Hindlimb muscle (tissue), 1 donor: ENCODE measurements at places on chromosomes 11 and 22.

DNA sequence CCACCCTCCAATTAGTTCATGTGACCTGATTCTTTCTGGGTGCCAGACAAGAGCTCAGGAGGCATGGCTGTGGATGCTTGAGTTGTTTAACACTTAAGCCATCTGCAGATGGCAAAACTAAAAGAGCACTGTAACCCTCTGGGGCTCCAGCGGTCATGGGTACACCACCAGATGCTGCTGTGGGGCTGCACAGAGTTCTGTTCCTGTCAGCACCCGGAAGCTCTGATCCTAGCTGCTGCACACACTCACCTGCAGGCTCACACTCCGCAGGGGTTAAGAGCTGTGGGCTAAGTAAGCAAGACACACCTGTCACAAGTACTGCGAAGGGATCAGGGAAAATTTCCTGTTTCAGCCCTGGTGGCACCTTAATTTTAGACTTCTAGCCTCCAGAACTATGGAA lies 307.8 kb downstream of the C11orf87 start:
- DNase-seq: no peak

GRCh38 chr11:40445391-40445790 lies 1014.1 kb downstream of the LRRC4C start:
- no peak for DNase-seq

DNA sequence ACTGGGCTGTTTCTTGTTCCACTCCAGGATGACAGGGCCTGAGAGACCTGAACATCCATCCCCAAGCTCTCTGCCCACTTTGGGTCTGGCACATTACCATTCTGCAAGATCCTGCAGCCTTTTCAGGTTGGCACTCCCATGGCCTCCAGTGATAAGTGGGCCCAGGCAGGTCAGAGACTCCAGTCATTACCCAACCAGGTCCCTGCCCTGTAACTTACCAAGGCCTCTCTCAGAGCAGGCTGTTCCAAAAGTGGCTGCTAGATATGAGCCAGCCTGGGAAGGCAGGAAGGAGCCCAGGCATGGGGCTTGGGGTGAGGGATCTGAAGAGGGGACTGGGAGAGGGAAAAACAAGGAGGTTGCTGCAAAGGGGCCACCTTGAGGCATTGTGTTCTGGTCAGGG lies 35.9 kb downstream of the KCNQ1OT1 start:
- no peak for DNase-seq

GRCh38 chr11:130598433-130598832 lies 150.0 kb downstream of the ADAMTS15 start:
- DNase-seq: no peak

- no peak for DNase-seq
These were observed 9.9 kb downstream of the OVCH2 start for GRCh38 chr11:7696424-7696823.

DNA sequence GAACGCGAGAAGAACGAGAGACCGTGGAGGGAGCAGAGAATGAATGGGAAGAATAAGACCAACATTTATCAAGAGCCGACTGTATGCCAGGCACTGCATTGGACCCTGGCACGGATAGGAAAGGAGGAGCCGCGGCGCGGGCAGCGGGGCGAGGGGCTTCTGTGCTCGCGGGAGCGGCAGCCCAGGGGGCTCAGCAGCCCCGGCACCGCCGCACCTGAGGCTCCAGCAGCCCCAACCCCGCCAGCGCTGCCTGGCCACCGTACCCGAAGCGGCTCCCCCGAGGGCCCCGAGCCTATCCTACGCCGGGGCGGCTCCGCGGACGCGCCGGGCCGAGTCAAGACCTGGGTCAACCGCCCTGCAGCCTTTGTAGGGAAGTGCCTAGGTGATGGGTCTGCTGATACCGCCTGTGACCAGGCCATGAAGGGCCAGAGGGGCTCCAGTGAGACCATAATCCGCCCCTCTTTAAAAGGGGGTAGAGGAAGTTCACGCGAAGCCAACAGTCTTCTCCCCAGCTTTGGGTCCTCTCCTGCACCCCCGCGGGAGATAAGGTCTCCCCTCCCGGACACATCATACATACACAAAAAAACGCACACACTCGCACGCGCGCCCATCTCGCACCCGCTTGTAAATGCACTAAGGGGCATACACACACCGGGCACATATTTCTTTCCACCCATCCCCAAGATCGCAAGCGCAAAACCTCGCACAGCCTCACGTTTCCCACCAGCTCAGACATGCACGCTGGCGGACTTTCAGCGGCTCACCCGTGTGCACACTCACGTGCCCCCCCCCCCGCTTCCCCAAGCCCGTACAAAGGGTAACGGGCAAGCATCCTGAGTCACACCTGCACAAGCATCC lies 935 bp upstream of the RTN4RL2 start:
- no peak for DNase-seq

DNA sequence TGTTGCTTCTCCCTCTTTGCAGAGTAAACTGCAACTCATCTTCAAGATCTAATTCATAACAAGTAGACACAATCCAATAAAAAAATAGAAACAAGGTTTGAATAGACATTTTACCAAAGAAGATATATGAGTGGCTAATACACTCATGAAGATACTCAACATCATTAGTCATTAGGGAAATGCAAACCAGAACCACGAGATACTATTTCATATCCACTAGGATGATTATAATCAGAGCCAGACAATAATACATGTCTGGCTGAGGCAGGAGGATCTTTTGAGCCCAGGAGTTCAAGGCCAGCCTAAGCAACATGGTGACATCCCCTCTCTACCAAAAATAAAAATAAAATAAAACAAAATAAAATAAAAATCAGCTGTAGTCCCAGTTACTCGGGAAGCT lies 85.0 kb downstream of the ATG16L2 start:
- DNase-seq: no peak

DNA sequence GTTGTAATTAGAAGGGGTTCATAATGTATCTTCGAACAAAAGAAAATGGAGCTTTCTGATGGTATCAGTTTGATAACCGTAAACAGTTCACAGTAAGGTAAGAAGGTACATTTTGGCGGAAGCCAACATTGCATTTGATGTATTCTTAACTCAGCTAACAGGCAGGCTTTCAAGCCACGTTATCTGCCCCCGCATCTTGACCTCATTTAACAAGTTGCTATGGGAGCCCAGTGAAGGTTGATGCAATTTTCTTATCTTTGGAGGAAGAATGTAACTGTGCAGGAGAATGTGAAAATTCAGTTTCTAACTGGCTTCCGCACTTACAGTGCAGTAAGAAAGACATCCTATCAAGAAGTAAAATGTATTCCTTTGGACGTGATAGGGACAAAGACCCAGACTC lies 110.6 kb downstream of the ETS1 start:
- no peak for DNase-seq

DNA sequence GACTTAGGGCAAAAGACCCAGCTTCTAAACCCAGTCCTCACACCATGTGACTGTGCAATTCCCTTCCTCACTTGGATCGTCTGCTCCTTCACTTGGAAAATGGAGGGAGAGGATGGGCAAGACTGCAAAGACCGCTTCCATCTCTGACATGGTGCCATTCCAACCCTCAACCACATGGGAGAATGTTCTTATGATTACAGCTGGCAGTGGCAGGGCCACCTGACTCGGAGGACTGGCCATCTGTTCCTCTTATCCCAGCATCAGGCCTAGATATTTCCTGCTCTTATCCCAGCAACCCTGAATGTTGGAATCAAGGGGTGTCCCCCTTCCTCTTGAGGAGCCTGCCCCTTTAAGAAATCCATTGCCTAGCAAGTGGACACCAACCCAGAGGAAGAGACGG lies 15.4 kb downstream of the DSCAML1 start:
- no peak for DNase-seq

GRCh38 chr11:94574193-94574961 lies 7.2 kb downstream of the PIWIL4 start:
- DNase-seq: no peak

GRCh38 chr11:123568367-123568870 lies 86.0 kb downstream of the SCN3B start:
- no peak for DNase-seq

- DNase-seq: no peak
These were observed 76.9 kb upstream of the CADM1 start for GRCh38 chr11:115580927-115581680.

DNA sequence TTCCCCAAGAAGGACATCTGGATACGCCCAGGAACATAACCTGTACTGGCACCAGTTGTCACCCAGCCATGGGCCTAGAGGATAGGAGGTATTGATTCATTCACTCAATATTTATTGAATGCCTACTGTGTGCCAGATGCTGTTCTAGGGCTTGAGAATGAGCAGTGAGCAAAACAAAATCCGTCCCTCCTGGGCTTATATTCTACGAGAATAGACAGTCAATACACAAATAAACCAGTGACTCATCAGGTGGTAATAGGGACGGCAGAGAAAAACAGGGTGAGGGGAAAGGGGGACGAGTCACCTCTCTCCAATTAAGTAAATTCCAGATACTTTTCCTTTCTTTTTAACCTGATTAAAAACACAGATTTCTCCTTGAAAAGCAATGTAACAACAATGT lies 103.5 kb downstream of the MICAL2 start:
- no peak for DNase-seq

GRCh38 chr11:33636104-33636503 lies 64.5 kb downstream of the C11orf91 start:
- DNase-seq: no peak

DNA sequence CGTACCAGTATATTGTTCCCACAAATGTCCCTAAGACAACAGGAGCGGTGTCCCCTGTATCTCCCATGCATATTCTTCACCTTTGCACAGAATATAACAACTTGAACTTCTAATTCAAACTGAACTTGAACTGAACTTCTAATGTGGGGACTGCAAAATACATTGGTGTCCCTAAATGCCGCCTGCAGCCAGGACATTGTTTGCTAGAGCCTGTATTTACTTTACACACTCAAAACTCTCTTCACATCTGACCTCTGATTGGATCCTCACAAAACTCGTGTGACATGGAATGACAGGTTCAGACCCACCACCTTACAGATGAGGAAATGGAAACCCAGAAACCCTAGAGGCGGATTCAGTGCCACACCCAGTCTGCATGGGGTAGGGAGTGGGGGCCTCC lies 6.4 kb downstream of the CPT1A start:
- DNase-seq: no peak

DNA sequence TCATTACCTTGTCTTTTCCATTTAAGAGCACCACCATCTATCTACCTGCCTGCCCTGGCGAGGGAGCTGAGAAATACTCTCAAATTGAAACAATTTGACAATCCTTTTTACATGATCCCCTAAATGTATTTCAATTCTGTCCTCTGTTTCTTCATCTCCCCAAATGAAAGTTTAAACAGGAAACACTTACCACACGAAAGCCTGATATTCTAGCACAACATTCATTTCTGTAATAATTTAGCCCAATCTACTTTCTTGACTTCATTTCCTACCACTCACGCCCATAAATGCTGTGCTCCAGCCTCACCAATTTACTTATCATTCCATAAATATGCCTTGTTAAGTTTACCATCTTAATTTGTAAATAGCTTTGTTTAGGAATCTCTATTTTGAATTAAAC lies 89.8 kb upstream of the MS4A8 start:
- no peak for DNase-seq

GRCh38 chr11:70667767-70668166 lies 269.4 kb downstream of the CTTN start:
- DNase-seq: no peak

DNA sequence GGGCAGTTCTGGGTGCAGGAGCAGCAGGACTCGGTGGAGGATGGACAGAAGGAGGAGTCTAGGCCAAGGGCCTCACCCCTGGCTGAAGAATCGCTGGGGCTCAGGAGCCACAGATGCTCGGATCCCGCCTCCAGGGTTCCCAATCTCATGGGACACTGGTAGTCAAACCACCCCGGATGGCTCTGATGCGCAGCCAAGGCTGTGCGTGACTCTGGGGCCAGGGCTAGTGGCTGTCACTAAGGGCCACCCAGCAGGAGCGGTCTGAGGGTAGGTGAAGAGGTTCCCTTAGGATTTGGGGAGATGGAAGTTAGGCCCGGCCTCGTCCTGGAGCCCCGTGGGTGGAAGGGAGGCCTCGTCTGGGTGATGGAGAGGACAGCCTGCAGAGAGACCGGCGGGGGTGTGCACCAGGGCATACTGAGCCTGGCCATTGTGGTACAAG lies 300.6 kb downstream of the TBC1D22A start:
- DNase-seq: no peak

DNA sequence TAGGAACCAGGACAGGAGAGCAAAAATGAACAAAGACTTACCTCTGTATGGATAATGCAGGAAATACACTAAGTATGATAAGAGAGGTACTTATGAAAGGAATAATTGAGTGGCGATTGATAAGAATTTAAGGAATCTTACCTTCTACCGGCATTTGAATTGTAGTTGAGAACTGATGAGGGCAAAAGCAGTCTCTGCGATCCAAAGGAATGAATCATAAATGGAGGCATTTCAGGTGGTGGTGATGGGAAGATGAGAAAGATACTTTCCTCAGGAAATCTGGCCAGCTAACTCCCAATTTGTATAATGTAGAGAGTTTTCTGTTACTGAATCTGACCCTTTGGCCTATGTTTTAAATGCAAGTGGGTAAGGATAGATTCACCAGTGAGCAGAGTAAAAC lies 71.9 kb upstream of the C11orf87 start:
- DNase-seq: no peak

DNA sequence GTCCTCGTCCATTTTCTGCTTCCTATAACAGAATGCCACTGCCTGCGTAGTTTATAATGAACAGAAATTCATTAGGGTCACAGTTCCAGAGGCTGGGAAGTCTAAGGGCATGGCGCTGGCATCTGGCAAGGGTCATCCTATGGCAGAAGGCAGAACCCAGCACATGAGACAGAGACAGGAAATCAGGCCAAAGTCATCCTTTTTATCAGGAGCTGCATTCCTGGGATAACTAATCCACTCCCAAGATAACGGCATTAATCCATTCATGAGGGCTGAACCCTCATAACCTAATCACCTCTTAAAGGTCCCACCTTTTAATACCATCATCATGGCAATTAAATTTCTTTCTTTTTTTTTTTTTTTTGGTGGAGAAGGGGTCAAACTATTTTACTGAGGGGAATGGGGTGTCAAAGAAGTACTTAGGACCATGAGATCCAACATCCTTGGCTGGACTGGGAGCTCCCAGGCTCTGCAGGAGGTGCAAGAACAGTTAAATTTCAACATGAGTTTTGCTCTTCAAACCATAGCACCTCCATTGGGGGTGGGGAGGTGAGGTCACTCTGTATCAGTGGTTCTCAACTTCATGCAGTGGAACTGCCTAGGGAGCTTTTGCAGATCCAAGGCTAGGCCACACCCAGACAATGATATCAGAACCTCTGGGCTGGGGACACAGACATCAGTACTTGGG lies 4.4 kb downstream of the TMEM109 start:
- DNase-seq: no peak

DNA sequence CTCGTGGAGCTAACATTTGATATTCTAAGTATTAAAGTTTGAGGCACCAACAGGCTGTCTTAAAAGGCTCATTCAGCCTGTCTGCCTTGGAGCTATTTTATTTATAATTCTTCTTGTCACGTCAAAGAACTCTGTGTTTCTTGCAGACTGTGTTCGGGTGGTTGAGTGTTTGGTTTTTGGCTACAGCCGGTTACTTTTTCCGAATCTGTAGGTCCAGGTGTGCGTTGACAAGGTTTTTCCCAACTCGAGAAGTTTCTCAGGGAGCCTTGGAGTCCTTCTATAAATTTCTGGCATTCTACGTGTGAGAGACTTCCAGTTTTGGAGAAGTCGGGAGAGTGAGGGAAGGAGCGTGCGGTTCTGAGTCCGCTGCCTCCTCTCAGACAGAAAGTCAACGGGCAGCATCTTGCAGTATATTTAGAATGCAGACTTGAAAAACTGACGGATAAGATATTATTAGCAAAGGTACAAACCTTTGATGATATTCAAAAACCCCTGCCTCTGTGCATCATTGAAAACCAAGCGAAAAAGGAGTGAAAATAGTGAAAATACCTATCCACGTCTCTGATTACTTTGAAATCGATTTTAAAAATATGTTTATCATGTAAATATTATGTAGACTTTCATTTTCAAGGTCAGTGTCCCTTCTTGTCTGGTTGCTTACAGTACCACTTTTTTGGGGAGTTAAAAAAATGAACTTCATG lies 85.2 kb upstream of the PPARA start:
- DNase-seq: no peak
